ENCODE measurements at places on chromosomes 11 and 22.

GRCh38 chr22:19012308-19012986 is 76.4 kb upstream of the PRODH start:
- no peak for DNase-seq

- DNase-seq: no peak
Observed at GRCh38 chr11:65595543-65596281, at the start of gene KCNK7. Gene KCNK7 (minus strand): TSS chr11:65595800. CDS start chr11:65595772, 28 bp downstream.

DNA sequence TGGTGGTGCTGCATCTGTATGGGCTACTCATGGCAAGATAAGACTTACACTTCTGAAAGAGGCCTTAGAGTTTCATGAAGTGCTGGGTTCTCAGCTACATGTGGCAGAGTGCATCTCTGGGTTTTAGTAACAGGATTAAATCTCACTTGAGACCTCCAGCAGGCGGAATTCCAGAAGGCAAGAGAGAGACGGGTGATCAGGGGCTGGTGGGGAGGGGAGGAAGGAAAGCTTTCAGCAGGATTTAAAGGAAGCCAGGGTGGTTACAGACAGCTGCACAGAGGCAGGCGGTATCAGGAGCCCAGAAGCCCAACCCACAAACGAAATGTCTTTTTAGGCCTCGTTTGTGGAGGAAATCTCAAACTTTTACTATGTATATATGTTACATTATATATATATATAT is 56.2 kb upstream of the CD82 start:
- DNase-seq: no peak

- DNase-seq: no peak
Observed at GRCh38 chr11:19087658-19088057, 27.1 kb upstream of the MRGPRX2 start.

GRCh38 chr11:128711136-128711535 is 17.3 kb downstream of the FLI1 start:
- DNase-seq: no peak

DNA sequence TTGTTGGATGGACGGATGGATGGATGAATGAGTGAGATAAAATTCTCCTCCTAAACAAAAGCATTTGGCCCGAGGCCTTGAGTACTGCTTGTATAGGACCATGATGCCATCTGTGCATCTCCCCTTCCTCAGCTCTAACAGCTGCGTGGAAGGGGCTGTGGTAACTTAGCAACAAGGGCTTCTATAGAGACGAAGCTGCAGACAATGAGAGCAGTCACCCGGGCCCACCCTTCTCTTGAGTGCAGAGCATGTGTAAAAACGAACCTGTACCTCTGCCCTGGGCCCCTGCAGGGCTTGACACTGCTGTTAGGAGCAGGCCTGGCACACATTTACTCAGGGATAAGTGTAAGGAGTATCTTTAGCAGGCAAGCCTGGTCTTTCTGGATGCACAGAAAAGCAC is 391.5 kb downstream of the CADM1 start:
- DNase-seq: no peak

- DNase-seq: peak; percentile 52
Observed at GRCh38 chr11:61004180-61004611, 32.7 kb downstream of the CD6 start.

GRCh38 chr22:19109198-19110063 is 12.8 kb downstream of the DGCR2 start:
- peak; percentile 43 for DNase-seq

GRCh38 chr11:120343429-120343828 is 7.2 kb downstream of the ARHGEF12 start:
- no peak for DNase-seq

DNA sequence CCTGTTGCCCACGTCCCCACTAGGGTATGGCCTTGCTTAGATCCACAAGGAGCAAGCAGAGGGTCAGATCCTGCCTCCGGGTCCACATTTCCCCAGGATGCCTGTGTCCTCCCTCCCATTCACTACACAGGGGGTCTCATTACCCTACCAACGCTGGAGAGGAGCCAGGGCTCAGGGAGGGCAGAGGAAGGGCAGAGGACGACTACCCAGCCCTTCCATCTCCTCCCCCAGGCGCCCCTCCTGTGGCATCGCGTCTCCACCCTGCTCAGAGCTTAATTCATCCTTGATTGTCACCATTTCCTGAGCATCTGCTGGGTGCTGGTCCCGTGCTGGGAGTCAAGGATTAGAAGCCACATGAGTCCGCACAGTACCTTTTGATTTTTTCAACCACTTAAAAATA is 5.0 kb downstream of the NFAM1 start:
- no peak for DNase-seq

DNA sequence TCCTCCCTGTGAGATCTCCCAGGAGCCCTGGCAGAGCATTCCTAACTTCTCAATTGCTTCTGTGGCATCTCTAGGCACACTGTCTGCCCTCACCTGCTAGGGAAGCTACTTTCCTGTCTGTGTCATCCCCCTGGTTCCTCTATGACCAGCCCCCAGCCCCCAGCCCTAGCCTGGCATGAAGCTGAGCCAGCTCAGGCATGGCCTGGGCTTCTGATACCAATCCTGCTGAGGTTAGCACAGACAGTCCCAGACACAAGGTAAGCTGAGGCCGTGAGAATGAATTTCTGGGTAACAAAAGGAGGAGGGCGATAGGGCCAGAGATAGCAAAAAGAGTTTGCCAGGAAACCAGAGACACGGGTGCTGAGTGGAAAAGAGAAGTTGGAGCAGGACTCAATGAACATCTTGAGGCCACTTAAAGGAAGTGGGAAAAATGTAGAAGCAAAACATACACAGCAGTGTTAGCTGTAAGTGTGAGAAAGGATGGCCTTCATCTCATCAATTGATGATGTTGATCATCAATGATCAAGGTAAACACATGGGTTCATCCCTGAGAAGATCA is 87.6 kb upstream of the PICALM start:
- DNase-seq: no peak

- DNase-seq: no peak
Observed at GRCh38 chr11:78373689-78374088, 43.9 kb downstream of the GAB2 start.

- no peak for DNase-seq
Observed at GRCh38 chr22:38828191-38828590, 15.6 kb downstream of the NPTXR start.

- DNase-seq: no peak
Observed at GRCh38 chr22:31650391-31650790, 11.6 kb downstream of the PISD start.

GRCh38 chr22:40273319-40273718 is 73.0 kb upstream of the ADSL start:
- DNase-seq: no peak

DNA sequence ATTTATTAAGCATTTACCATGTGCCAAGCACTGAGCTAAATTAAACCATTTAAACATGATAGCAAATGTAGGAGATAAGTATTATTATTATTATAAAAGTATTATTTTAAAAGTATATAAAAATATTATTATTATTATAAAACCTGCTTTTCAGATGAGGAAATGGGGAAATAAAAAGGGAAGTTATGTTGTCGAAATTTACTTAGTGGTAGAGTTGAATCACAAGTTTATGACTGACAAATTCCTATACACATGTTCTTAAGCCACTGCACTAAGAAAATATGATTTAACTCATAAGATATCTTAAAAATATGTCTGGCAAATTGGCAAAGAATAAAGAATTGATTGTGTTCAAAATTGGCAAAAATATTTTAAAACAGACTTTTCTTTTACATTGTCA is 53.8 kb downstream of the CASP12 start:
- no peak for DNase-seq

DNA sequence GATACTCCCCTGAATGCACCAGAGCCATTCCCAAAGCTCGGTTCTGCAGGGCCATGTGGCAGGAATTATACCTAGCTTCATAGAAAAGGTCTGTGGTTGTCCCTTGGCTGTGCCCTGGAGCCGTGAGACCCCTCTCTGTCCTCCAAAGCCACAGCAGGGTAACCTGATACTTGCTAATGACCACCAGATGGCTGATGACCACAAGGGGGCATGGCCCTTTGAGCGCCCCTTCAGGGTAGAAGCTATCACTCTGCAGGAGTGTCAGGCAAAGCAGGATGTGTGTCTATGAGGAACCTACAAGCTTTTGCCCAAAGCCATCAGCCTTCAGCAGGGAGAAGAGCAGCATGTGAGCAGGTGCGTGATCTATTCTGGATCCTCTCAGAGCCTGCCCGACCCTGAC is 95.3 kb downstream of the NTM start:
- no peak for DNase-seq

- DNase-seq: no peak
Observed at GRCh38 chr11:132809070-132809469, 723.2 kb downstream of the OPCML start.

- no peak for DNase-seq
Observed at GRCh38 chr11:112694245-112694644, 267.0 kb upstream of the NCAM1 start.

DNA sequence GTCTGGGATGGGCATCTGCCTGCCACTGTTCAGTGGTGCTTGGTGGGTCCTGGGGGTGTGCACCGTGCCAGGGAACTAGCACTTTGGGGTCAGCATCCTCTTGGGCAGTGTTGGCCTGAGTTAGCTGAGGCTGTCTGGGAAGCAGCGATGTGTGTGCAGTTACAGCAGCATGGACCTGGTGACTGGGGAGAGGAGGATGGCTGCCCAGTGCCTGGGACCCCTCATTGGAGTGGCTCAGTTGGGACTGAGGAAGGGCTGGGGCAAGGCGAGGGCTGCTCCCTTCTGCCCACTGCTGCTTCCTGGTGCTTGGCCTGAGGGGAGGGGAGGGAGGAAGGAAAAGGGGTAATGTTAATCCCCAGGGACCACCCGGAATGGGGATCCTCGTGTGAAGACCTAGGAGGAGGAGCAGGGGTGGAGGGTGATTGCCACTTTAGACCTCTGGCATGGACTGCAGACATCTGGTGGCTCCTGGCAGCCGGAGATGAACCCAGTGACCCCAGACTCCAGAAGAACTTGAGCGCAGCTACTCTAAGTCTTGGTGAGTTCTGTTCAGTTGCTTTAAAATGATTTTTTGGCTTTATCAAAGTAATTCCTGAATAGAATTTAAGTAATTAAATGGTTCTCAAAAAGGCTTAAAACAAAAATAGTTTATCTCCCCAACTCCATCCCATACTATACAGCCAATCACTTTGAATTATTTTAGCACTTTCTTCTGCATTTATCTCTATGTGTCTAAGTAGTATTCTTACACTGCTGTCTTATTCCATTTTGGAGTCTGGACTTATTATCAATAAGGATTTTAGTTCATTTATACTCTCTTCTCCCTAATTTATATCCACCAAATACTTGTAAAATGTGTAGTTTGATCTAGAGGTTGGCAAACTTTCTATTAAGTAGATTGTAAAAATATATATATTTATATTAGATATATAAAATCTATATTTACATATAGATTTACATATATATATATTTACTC is 15.4 kb upstream of the TMEM191C start:
- no peak for DNase-seq

GRCh38 chr22:19129871-19130270 is 1.2 kb upstream of the TSSK2 start:
- DNase-seq: no peak

DNA sequence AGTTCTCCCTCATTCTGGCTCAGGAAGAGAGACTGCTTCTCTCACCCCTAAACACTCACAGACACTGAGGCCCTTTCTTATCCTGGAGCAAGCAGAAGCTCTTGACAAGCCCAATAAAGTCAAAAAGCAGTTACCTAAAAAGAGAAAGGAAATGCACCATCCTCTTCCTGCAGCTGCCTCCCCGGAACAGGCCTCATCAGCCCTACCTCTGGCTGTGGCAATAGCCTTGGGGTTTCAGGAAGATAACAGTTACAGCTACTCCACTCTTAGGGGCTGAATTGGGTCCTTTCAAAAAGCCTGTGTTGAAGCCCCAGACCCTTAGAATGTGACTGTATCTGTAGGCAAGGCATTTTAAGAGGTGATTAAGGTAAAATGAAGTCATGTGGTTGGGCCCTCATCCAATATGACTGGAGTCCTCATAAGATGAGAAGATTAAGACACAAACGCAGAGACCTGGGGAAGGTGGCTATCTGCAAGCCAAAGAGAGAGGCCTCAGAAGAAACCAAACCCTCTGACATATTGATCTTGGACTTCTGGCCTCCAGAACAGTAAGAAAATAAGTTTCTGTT is 3.5 kb upstream of the LGALS12 start:
- DNase-seq: no peak

- no peak for DNase-seq
Observed at GRCh38 chr22:31102441-31103081, 4.8 kb downstream of the SELENOM start.

DNA sequence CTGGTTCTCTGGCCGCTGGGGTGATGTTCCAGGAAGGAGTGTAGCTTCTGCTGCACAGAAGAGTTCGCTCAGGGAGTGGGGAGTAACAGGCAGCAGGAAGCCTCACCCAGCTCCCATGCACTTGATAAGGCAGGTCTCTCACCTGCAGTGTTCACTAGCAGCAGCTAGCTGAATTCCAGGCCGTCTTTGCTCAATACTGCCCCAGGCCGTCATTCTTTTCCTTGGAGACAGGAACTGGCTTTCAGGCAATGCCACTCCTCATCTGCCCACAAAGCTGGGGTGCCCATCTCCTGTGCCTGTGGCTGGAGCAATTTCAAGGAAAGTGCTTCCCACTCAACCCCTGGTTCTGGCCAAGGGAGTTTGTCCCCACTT is 66.1 kb downstream of the ARHGAP42 start:
- no peak for DNase-seq

DNA sequence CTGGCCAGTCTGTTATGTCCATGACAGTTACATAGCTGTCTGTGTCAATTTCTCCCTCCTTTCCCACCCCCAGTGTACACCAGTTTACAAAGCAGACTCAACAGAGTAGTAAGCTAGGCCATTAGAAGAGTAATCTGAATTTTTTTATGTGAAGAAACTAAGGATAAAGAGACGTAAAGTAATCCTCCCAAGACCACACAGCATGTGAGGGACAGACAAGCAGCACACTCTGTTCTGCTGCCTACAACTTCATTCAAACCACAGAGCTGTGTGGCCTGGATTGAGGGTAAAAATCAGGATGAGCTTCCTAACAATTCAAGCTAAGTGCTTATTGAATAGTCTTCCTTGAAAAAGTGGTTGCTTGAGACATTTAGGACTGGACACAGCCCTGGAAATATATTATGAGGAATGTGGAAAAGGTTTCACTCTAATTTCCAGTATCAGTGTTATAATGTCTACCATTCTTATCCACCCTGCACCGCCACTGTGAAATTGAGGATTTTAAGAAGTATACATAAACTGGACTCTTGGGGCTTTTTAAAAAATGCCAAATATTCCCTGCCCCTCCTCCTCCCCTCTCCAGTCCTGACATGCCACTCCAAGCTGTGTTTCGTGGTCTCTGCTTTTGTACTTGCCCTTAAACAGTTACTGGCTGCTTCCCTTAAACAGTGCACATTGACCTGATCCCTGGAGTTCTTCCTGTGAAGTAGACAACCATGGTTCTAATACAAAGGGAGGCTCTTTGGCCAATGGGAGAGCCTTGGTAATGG is 40.9 kb downstream of the EXT2 start:
- DNase-seq: no peak

- no peak for DNase-seq
Observed at GRCh38 chr11:91243051-91243450, 981.6 kb upstream of the FAT3 start.

DNA sequence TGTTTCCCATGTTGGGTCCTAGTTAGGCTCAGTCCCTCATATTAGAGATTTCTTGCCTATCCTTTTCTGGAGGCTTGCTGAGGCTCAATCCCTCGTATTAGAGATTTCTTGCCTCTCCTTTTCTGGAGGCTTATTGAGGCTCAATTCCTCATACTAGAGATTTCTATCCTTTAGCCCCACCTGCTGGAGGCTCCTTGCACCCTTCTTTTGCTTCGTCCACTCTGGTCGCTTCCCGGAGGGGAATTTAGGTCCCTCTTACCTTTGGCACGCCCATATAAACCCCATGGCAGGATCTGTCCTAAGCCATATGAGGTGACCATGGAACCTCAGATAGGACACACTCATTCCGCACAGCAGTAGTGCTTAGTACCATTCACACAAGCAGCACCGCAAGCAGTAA is 15.9 kb downstream of the CYP2D6 start:
- no peak for DNase-seq

- no peak for DNase-seq
Observed at GRCh38 chr11:130457623-130458409, 9.4 kb downstream of the ADAMTS15 start.
